ENCODE measurements at places on chromosomes 16 and 17.

DNA sequence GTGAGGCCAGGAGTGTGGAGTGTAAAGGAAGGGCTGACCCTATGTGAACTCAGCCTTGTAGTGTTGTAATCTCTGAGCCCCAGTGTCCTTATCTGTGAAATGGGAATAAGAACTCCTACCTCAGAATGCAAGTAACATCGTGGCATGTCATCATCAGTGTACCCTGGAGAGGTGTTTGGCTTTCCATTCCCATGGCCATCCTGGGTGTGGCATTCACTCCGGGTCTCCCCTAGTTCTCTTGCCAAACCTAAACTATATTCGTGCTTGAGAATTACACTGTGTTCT, 1.9 kb downstream of the NXPH3 start:
- DNase-seq, result no peak

DNA sequence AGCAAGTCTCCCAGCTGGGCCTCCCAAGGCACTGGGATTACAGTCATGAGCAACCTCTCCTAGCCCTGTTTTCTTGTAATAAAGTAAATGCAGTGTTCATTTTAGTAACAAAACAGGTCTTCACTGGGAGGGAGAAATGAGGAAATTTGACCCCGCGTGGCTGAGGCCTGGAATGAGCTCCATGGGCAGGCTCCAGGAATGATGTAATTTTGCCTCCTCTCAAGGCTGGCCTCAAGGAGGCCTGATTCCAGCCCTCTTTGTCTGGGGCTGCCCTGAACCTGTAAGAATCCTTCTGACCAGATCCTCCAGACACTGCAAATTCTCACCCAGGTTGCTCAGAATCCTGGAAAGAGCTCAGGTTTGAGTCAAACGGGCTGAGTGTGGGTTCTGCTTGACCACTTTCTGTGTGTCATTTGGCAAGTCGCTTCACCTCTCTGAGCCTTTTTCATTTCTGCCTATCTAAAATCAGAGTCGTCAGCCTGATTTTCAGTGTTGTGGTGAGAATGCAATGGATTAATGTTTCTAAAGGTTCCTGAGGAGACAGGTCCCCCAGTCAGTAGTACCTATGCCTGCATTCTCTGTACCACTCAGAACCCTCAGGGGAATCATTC, 57.1 kb downstream of the RAB11FIP4 start:
- DNase-seq, result no peak

- no peak for DNase-seq
Measured at GRCh38 chr17:58760248-58760647, 4.6 kb downstream of the PPM1E start.

DNA sequence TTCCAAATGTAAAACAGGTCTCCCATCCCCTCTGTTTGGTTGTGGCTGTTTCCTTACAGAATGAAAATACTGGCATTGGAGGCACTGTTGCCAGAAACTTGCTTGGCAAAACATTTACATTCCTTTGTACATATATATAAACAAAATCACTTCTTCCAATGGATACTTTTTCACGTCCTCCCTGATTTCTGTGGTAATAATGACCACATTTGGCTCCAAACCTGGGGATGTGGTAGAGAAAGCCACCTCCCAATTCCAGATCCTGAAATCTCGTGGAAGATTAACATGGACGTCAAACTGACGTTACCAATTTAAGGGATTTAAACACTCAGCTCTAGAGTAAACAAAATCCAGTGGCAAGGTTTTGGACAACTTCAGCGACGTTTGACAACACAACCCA, 370.8 kb upstream of the ZFHX3 start:
- DNase-seq, result no peak

DNA sequence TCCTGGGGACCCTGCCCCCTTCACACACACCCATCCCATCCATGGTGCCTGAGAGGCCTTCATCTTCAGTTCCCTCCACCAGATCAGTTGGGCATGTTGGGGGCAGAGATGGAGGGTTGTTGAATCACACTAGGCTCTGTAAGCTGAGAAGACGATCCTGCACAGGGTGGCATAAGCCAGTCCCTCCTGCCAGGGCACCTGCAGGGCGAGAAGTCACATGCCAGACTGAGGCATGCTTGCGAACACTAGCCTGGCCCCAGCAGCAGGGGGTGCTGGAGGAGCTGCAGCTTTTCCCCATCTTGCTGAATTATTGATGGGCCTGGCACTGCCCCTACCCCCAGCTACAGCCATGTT, 6.1 kb upstream of the TBX2 start:
- no peak for DNase-seq

GRCh38 chr17:7186241-7186640, 7.1 kb upstream of the ASGR1 start:
- DNase-seq, result no peak

GRCh38 chr16:50040018-50040417, 15.0 kb downstream of the CNEP1R1 start:
- DNase-seq, result no peak

DNA sequence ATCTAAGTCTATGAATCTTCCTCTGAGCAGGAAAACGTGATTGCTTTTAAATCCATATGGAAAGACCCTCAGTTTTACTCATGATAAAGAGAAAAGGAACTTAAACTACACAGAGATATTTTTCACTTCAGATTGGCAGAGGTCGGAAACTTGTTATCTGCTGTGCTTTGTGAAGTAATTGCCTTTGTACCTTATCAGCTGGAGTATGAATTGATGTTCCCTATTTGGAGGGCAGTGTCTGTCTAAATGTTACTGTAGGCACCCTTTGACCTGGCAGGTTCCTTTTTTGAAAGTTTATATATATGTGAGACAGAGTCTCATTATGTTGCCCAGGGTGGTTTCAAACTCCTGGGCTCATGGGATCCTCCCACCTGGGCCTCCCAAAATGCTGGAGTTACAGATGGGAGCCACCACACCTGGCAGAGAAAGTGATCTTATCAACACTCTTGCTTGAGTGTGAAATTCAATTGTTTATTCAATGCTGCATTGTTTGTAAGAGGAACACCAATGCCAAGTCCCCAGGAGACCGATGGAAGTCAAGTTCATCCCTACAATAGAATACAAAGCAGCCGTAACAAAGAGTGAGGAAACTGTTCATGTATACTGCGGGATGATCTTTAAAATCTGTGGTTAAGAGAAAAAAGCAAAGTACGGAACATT, 52.3 kb downstream of the ABCC1 start:
- DNase-seq, result no peak

DNA sequence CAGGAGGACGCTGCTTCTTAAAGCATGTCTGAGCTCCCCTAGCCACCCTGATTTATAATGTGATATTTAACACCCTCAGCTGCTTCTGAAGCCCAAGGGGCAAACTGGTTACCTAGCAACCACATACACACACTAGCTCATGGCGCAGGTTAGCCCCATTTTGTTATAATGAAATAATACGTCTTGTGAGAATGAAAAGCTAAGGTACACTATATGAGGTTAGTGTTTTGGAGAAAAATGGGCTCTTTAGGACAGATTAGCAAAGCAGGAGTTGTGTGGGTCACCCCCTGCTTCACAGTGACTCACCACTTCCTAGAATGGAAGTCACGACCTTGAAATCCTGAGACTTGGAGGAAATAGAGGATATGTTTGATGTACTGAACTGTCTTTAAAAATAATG, 404.8 kb upstream of the HSBP1 start:
- DNase-seq, result no peak

DNA sequence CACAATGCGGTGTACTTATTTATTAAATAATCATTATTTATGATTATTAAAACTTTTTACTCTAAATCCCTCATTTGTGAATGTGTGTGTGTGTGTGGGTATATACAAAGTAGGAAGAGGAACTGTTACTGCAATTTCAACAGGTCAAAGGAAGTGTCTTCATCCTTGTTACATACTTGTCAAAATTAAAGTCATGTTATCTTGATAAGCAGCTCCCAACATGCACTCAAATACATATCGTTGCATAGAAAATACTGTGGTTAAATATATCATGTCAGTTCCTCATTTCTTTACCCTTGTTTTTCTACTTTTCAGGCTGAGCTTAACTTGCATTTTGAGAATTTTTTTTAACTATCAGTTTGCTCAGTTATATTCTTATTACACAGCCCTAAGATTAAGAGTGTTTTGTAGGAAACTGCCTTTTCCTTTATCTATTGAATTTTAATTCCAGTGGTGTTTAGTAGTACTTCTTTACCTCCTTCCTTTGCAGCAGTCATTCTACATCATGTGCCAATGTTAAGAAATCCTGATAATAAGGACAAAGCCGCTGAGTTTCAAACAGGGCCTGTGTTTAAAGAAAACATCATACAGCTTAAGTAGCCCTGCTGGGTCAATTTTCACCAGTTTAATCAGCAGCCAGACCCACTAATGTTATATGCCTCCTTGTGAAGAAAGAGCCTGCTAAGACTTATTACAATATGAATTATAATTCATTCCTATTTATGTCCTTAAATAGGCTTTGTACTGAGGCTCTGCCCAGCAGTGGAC, 7.2 kb downstream of the EFCAB5 start:
- no peak for DNase-seq

DNA sequence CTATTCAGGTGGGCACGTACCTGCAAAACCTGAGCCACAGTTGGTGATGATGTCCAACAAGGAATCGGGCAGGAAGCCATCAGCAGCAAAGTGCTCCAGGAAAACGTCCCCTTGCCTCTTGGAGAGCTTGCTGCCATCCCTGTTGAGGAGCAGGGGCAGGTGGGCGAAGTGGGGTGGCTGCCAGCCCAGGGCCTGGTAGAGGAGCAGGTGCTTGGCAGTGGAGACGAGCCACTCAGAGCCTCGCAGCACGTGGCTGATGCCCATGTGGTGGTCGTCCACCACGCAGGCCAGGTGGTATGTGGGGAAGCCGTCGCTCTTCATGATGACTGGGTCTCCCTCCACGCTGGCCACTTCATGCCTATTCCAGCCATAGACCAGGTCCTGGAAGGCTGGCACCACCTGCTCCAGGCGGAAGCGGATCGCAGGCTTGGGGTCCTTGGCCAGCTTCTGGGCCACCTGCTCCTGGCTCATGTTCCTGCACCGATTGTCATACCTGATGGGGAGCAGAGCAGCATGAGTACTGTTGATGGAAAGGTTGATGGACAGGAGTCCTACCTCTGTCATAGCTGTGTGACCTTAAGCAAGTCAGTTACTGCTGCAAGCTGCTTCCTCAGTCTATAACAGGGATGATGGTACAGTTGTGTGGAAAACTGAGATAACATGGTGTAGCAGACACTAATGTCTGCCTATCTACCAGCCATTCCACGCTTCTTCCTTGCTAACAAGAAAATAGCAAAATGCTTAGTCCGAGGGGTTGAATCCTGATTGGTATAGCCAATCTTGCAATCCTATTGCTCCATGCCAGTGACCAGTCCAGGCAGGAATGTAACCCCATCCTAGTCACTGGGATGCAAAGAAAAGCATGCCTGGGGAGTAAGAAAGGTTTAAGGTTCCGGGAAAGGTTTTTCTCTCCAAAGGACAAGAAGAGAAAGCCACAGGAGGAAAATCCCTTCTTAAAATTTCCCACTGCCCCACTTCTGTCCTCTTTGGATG, 22.0 kb downstream of the EARS2 start:
- no peak for DNase-seq

DNA sequence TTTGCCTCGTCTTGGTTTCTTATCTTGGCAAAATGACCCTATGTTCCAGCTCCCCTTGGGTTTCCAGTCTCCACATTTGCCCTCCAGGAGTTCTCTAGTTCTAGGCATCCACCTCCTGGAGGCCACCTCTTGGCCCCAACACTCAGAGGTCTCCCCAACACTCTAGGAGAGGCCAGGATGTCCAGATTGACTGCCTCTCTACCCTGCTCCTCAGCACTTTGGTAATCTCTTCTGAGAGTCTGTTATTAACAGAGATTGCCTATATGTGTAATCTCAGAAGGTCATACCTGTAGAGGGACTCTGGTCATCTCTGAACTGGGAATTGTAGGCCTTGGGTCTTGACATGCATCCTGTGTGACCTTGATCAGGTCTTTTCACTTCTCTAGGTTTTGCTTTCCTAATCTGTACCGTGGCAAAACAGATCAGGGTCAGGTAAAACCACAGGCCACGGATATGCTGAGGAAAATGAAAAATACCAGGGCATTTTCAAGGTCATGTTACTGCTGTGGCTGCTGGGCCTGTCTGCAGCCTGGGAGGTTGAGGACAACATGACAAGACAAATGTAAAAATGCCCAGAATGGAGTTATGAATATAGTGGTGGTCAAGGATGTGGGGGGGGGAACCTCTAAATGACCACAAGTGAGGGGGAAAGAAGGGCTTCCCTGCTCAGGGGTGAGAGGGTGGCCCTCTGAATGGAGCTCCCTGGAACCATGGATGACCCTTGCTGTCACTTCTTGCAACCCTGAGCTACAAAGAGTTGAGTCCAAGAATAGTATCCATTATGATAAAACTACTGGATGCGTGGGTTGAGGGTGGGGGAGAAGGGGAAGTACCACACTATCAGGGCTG, 5.0 kb upstream of the CCL4L2 start:
- DNase-seq, result no peak

DNA sequence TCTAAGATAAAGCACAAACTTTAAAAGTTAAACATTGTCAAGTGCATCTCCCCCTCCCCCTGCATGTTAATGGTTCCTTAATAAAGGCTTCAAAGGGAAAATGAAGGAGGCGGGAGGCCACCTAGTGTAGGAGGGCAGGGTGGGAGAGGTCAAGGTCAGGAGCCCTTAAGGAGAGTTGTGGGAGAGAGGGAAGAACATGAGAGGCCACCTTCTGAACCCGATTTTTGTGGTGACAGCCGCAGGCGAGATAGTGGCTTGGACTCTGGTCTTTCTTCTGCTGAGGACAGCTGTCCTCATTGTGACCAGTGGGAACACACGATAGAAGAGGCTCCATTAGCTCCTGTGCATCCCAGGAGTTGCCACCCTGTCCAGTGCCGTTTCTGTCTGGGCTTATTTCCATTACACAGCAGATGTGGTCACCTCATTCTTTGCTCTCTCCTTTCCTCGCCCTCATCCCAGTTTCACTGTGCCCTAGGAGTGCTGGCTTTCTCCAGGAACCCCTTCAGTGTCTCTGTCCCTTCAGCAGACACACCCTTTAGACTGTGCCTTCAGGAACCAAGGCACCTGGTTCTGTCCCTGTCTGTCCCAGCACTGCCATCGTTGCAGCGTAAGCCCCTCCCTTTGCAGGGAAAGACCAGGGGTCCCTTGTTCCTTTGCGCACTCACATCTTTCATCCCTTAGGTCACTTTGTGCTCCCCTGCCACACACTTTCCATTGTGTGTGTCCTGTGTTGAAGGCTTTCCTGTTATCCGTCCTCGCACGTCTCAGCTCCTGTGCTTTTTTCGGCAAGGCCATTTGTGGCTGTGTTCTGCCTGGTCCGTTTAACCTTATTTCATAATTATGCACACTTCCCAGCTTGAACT, 7.5 kb downstream of the SEC14L1 start:
- no peak for DNase-seq

- no peak for DNase-seq
Measured at GRCh38 chr16:11235703-11235991, 20.4 kb downstream of the SOCS1 start.

- DNase-seq, result no peak
Measured at GRCh38 chr16:57341441-57342303, 16.9 kb upstream of the CCL22 start.

GRCh38 chr16:23990507-23990906, 154.7 kb downstream of the PRKCB start:
- DNase-seq, result no peak

- DNase-seq, result no peak
Measured at GRCh38 chr16:86510465-86511261, at the start of gene FOXF1. Gene FOXF1 (plus strand): TSS chr16:86510527. CDS start chr16:86510570, 43 bp downstream.

Data from left ventricle myocardium superior (tissue), 1 donor.